NCI-H446 treated with DMSO at 0.1 percent for 48 hours (cell line): ENCODE measurements at places on chromosomes 1 and 21.

DNA sequence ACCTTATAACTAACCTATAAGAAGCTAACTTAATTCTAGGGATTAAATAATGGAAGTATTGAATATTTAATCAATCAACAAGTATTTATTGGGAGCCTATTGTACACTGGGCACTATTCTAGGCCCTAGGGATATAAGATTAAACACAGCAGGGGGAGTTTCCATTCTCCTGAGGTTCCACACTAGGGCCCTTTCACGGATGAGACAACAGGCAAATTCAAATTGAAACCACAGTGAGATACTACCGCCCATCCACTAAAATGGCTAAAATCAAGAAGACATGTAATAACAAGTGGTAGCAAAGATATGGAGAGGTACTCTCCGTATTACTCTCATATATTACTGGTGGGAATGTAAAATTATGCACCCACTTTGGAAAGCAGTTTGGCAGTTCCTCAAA, 674.4 kb downstream of the KIF26B start:
- DNase-seq: no peak

- no peak for DNase-seq
Measured at GRCh38 chr1:244137276-244137675, 86.2 kb downstream of the ZBTB18 start.

GRCh38 chr1:203278885-203279406, 26.4 kb upstream of the BTG2 start:
- DNase-seq: no peak

DNA sequence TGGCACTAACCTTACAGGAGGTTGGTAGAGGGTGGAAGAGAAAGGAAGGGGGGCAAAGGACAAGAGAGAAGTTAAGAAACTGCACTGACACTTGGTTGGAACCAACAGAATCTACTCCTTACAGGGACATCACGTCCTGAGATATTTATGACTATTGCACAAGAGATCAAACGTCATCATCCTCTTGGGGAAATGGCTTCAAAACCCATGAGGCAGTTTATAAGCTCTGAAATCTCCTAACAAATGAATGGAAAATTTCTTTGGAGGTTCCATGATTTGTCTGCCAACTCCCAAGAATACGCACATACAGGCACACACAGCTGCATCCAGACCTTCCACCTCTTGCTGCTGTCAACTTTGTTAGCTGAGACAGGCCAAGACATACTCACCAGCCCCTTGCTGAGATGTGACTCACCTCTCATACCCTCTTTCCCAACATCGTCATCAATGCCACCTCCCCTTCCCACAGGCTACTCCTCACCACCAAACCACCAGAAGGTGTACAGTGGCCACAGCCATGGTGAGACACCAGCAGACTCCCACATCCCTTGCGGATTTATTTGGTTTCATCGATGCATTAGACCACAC, 135.5 kb downstream of the SETD4 start:
- no peak for DNase-seq

DNA sequence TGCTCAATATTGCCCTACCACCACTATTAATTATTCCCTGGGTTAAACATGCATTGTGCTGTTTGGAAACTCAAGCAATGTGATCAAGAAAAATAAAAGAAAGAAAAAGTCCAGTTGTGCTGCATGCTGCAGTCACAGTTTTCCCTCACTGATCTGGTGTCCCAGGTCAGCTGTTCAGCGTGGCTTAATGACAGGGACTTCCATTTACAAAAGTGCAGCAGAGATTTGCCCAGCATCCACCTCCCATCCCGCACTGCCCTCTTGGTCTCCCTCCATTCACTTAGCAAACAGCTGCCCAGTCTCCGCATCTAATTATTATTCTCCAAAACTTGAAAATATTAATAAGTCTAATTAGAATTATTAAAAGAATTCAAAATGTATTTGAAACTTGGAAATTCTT, 2.0 kb upstream of the OR2T4 start:
- DNase-seq: no peak
